CD4-positive, alpha-beta T cell treated with Interleukin-1 beta for 1 hour (primary cell): ENCODE measurements at places on chromosomes 7 and 10.
A peak's percentile ranks its signal among the peaks of the same experiment; 100 is the strongest.

DNA sequence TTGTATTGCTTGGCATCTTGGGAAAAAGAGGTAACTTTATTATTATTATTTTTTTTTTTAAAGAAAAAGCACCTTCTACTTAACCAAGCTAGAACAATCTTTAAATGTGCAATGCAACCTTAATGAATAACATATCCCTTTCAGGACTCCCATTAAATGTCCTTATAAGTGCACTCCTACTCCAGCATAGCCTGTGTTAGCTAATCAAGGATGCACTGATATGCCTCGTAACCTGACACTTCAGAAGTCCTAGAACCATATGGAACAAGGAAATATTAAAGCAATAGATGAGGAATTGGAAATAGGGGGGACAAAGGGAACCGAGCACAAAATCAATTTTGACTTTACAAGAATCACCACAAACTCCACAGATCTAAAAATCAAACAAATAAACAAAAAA is 522.4 kb downstream of the PARD3 start:
- no peak for DNase-seq

DNA sequence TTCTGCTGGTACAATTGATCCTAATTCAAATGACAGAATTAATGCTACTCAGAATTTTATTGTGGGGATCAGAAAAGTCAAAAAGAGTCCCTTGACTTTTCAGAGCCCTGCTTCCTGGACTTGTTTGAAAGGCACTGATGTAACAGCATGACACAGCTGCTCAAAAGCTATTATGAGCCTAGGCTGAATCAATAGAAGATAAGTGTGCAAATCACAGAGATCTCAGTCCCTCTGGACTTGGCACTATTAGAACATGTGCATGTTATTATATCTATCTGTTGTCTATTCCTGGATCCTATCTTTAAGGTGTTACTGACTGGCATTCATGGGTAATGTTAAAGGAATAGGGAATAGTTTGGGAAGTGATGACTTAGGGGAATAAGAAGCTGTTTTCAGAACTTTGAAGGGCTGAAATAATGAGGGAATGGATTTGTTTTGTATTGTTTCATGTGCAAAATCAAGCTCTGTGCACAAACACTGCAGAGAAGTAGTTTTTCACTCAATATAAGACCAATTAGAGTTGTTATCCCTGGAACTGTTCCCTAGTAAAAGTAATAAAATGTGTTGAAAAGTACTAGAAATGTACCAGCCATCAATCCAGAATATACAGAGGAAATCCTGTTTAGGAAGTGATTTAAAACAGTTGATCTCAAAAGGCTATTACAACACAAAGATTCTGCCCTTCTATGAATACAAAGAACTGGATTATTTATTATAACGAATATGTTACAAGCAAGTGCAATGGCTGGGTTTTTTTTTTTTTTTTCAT is 814.9 kb upstream of the C7orf33 start:
- no peak for DNase-seq

GRCh38 chr7:66301249-66301648 is 96.1 kb downstream of the TPST1 start:
- no peak for DNase-seq

GRCh38 chr7:70355198-70356020 is 757.1 kb downstream of the AUTS2 start:
- no peak for DNase-seq

DNA sequence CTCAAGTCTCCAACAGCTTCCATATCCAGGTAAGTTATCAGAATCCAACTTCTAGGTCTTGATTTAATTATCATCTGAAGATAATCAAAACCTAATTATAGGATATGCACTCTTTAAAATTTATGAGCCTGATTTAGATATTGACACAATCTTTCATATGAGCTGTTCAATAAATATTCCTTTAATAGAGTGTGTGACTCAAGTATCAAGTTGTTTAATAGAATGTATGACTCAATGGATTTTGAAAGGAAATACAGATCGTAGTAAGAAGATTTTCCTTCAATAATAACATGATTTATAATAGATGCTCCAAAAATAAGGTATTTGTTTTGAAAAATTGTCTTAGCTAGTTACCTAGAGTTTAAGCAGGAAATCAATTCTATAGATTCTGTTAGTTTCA is 97.8 kb downstream of the ABCA13 start:
- no peak for DNase-seq

DNA sequence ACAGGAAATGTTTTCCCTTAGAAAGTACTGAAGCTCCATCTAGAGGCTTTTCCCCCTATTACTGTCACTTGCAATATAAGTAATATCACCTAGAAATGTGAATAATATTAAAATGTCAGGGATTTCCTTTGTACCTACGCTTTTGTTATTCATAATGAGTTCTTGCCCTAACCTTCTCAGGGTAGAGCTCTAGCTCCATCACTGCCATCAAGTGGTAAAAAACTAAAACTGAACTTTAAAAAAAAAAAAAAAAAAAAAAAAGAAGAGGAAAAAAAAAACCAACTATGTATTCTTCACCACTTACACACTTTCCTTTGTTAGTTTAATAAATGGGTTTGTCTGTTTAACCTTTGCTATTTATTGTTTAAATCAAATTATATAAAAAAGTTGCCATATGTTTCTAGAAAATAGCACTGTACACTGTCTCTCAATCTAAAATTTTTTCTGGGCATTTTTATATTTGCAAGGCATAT is 49.9 kb downstream of the DNAJC1 start:
- DNase-seq = no peak

DNA sequence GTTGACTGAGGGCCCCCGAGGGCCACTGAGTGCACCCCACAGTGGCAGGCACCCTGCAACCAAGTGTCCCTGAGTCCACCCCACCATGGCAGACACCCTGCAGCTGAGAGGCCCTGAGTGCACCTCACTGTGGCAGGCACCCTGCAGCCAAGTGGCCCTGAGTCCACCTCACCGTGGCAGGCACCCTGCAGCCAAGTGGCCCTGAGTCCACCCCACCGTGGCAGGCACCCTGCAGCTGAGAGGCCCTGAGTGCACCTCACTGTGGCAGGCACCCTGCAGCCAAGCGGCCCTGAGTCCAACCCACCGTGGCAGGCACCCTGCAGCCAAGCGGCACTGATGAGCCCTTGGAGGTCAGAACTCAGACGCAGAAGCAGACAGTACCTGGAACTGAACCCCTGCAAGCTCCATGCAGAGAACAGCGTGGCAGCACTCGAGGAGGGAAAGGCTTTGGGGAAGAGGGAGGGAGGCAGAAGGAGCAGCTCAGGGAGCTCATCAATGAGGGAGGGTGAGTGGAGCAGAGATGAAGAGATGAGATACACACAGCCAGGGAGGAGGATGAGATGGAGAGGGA is 156.5 kb downstream of the WDR37 start:
- no peak for DNase-seq

- DNase-seq = peak; percentile 34
Observed at GRCh38 chr10:5343561-5343960, 21.2 kb upstream of the UCN3 start.

- no peak for DNase-seq
Observed at GRCh38 chr10:6299234-6299633, 96.5 kb downstream of the PFKFB3 start.
